ENCODE measurements at places on chromosomes 11 and 22.

- DNase-seq: no peak
Observed at GRCh38 chr11:132330515-132330914, 960.1 kb downstream of the NTM start.

GRCh38 chr11:110763249-110764011, 51.2 kb upstream of the ARHGAP20 start:
- no peak for DNase-seq

DNA sequence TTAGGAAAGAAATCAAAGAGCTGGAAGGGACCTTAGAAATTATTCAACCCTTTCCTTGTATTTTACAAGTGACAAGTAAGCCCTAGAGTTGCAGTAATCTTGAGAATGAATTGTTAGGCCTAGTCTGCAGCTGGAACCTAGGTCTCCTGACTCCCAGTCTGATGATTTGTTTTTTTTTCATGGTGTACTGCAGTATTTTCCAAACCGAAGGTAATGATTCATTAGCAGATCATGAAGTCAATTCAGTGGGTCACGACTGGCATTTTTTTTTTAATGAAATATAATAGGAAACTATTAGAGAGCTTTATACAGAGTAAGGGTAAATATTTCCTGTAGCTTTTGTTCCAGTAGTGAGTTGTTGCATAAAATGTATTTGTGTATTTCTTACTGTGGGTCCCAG, 42.8 kb downstream of the EXT2 start:
- no peak for DNase-seq

- DNase-seq: no peak
Observed at GRCh38 chr11:73981051-73981805, 1.4 kb downstream of the UCP2 start.

DNA sequence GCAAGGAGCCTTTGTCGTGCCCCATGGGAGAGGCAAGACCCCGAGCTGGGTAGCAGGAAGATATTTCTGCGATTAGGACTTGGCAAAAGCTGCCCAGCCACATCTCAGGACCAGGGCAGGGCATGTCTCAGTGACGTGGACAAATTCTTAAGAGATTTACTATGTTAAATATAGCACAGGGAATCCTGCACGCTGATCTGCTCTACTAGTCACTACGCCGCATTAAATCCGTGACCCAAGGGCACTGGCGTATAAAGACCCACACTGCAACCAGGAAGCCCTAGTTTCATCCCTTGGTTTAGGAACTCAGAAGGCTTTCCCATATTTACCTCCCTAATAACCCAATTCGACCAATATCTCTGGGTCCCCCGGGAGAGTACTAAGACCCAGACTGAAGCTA, 35.1 kb downstream of the AP1B1 start:
- DNase-seq: no peak

- DNase-seq: peak; percentile 48
Observed at GRCh38 chr22:34105461-34106062, 185.3 kb upstream of the LARGE1 start.

DNA sequence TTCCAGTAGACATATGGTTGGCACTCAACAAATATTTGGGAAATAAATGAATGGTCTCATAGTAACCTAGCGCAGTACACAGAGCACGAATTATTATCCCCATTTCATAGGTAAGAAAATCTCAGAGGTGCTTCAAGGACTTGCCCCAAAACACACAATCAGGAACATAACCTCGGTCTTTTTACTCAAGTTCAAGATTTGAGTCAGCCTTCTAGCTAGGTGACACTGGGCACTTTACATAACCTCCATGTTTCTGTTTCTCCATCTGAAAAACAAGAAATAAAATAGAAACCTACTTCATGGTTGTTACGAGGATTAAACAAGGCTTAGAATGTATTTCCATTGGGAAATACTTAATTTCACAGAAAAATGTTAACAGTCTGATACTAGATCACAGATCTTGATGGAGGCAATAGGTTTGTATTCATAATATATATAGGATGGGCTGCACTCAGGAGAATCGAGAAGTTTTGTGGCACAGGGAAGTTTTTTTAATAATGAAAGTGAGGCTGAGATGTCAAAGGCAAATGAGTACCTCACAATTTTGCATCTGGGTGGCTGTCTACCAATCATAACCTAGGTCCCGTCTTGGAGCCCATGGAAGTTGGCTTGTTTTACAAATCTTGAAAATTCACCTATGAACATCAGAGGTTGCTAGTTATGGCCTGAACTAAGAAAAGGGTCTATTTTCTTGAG, 147.4 kb upstream of the ZC3H12C start:
- no peak for DNase-seq

GRCh38 chr11:73404048-73404447, 27.8 kb downstream of the RELT start:
- no peak for DNase-seq

DNA sequence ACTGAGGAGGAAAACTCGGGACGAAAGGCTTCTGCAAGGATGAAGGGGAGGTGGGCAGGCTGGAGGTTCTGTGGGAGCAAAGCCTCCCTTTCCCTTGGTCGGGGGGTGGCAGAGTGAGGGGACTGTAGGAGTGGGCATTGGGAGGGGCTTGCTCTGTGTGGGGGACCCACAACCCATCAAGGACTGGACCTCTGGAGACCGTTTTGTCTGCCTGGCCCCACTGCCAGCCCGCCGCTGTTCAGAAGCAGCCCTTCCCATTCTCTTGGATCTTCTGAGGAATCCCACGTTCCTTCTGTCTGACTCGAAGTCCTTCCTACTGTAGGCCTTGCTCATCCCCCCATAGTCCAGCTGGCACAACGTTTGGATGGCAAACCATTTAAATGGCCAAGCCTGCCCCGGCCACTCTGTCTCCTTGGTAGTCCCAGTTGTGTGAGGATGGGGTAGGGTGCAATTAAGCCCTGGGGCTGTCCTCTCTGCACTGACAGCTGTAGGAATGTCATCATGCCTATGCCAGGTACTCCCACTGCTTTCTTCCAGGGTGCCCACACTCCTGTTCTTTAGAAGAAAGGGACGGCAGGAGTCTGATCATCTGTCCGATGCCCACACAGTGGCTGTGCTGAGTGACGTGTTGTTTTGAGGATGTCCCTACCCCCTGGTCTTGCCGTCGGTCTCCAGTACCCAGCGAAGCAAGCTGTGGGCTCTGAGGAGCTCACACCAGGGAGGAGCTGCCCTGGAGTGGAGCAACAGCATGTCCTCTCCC, 17.0 kb upstream of the NECTIN1 start:
- DNase-seq: no peak

DNA sequence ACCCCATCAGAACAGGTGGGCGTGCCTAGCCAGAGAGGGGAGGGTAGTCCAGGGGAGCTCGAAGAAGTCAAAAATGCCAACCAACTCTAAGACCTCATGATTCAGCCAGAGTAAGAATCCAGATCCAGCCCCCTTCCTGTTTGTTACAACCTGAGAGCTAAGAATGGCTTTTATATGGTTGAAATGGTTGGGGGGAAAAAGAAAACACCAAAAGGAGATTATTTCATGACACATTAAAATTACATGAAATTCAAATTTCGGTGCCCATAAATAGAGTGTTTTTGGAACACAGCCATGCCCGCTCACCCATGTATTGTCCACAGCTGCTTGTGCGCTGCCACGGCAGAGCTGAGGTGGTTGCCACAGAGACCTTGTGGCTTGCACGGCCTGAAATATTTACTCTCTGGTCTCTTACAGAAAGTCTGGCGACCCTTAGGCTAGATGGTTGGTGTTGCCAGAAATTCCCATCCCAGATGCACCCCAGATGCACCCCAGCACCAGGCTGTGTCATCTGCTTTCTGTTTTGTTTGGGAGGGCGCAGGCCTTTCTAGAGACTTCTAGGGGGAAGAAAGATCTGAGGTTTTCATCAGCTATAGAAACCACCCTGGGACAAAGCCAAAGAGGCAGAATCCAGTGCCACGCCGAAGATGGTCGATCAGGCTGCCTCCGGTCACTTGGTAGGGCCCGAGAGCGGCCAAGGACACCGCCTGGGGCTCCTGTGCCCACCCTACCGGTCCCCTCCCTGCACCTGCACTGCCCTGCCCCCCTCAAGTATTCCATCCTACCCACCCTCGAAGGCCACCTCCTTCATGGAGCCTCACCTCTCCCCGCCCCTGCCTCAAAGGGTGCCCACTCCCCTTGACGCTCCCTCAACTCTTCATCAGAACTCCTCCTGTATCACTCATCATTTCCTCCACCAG, 80.2 kb downstream of the DSCAML1 start:
- DNase-seq: no peak

GRCh38 chr11:17389211-17389956, 925 bp upstream of the KCNJ11 start:
- DNase-seq: peak; percentile 87

GRCh38 chr11:17558916-17559315, 11.9 kb downstream of the OTOG start:
- no peak for DNase-seq

GRCh38 chr11:117980280-117980679, 5.9 kb upstream of the IL10RA start:
- DNase-seq: no peak

DNA sequence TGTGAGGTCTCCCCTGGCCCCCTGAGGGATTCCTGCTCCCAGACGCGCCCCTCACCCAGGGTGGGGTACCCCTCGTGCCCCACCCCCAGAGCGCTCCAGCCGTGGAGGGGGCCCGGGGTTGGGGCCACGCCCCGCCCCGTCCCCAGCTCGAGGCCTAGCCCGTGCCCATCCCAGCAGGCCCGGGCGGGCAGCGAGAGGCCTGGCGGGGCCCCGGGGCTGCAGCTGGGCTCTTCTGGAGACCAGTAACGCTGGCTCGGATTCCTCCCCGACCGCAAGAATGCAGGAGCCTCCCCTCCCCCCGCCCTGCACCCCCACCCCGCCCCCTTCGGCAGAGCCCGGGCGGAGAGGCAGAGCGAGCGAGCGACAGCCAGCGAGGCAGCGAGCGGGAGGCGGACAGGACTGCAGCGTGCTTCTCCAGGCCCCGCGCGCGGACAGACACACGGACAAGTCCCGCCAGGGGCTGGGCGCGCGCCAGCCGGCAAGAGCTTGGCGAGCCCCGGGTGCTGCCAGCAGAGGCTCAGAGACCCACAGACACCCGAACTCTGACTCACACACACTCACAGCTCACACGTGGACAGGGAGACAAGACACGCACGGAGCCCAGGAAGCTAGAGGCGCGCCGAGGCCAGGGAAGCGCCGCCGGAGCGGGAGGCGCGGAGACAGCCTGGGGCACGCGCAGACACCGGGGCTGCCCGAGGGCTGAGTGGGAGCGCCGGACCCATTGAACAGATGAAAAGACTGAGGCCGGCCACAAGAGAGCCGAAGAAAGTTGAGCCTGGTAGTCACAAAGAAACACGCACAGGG, 15.2 kb downstream of the BCL9L start:
- peak; percentile 55 for DNase-seq

- DNase-seq: no peak
Observed at GRCh38 chr11:72007587-72007986, 8.9 kb downstream of the IL18BP start.

DNA sequence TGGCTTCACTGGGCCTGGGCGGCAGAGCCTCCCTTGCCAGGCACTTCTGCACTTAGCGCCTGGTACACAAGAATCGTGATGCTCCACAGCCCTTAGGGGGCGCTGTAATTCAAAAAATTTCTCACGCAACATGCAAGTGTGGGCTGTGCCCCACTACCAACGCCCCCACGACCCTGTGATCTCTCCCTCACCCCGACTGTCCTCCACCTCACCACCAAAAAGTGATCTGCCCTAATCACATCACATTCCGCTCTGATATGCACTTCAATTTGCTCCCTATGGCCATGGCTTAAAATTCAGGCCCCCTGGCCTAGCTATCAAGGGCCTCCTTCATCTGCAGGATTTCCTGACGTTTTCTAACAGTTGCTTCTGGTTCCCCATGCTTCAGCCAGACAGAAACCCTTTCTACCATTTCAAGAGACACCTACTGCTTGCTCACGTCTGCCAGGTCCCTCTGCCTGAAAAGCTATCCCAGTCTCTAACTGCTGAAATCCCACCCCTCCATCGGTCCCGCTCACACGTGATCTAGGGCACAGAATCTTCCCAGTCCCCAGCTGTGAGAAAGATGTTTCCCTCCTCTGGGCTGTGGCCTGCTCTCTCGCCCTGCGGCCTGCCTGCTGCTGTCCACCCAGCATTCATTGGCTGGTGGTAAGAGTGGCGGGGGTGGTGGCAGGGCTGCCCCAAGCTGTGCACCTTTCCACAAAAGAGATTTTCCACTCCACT, 27.9 kb upstream of the LRRC32 start:
- DNase-seq: no peak

- DNase-seq: no peak
Observed at GRCh38 chr11:116420030-116420429, 352.8 kb downstream of the BUD13 start.

DNA sequence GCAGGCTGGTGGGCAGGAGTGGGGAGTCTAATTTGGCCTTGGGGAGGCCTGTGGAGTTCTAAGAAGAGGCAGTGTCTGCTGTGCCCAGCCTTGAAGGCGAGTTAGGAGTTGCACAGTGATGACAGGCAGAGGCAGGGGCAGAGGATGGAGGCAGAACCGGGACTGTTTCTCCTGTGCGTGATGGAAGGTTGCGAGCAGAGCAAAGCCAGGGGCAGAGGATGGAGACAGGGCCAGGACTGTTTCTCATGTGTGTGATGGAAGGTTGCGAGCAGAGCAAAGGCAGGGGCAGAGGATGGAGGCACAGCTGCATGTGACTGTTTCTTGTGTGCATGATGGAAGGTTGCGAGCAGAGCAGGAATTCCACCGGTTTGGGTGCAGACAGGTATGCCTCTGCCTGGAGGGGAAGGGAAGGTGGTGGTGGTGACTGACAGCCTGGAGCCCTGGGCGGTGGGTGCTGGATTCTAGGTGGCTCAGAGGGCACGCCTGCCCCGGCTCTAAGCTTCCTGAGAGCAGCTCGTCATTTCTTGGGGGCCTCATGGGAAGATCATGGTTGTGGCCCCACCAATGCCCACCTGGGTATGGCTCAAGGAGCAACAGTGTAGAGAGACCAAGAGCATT, 8.7 kb downstream of the B4GALNT4 start:
- DNase-seq: no peak

DNA sequence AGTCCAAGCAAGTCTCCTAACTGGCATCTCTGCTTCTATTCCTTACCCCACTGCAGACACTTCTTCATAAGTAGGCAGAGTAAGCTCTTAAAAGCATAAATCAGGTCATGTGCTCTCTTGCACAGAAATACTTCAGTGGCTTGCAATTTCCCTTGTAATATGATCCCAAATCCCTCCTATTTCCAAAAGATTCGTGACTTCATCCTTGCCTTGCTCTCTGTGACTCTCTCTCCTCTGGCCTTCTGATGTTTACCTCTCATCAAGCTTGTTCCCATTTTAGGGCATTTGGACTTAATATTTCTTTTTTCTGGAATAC, 37.4 kb upstream of the NCR3LG1 start:
- DNase-seq: no peak

DNA sequence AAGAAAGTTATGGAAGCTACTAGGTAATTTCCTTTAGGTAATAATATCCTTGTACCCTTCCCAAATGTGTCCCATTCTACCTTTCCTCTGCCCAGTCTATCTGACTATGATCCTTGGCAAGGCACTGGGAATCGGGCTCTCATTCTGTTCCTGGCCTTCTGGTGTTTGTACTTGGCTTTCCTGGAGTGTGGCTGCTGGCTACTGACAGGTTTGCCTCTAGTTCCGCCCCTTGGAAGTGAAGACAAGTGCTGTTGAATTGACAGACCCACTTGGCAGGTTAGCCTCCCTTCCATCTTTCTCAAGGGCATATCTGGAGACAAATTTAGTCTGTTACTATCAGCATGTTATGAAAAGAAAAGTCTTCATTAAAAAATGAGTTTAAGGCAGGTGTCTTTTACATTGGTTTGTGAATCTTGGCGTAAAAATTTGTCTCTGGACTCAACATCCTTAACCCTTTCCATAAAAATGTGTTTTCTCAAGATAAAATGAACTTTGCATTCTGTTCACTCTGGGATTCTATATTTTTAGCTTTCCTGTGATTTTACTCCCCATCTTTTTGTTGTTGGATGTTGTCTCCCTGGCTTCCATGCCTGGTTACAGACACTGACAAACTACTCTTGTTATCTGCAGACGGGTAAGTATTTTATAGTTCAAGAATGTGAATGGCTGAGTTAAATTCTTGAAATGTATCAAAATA, 287.4 kb upstream of the PDGFD start:
- no peak for DNase-seq
